ENCODE measurements at places on chromosomes 6 and 20.

GRCh38 chr6:169972101-169972651, 220.8 kb downstream of the ERMARD start:
- DNase-seq, result no peak

- no peak for DNase-seq
Observed at GRCh38 chr6:168032005-168032760, 34.7 kb downstream of the KIF25 start.

DNA sequence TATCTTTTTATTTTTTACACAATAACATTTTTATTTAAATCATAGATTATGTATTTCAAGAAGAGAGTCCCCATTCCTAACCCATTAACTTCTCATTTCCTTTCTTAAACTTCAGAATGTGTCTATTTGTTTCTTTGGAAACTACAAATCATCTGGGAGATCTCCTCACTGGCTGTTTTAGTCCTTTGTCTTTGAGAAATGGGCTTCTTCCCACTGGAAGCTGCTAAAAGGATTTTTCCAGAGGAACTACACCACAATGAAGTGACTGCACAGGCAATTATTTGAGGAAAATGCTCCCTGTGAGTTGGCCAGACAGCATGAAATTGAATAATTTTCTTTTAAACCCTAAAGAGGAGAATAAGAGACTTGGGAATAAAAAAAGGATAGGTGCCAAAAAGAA, 119.1 kb downstream of the TENT5A start:
- DNase-seq, result no peak

DNA sequence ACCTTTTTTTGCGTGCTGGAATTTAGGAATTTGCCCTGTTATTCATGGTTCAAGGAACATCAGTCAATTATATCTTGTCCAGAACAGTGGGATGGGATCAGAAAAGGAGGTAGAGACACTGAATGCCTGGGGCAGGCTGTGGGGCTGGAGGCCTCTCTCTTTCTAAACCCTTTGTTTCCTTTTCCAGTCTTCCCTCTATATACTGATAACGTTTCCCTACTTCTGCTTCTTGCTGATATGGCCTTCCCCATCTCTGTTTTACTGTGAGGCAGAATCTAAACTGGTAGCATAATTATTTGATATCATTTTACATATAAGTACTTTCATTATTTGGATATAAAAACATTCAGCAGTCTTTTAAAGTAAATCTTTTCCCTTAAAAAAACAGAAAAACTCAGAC, 67.5 kb downstream of the DNAH8 start:
- no peak for DNase-seq

DNA sequence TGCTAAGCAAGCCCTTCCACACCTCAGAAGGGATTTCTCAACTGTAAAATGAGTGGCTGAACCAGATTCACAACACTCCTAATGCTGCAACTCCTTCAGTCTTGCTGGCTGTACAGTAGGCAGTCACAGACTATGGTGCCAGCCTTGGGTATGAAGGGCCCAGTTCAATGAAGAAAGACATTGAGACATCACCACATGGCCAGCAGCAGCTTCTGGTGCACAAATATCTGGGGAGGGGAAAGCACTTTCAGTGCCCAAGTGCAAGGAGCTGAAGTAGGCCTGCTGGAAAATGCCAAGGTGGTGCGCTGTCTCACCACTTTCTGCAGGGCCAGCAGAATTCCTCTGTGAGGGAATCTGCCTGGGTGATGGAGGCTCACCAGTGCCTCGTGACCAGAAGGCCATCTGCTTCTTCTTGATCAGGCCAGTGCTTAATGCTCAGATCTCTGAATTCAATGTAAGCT, 1.8 kb downstream of the PLA2G7 start:
- DNase-seq, result no peak

DNA sequence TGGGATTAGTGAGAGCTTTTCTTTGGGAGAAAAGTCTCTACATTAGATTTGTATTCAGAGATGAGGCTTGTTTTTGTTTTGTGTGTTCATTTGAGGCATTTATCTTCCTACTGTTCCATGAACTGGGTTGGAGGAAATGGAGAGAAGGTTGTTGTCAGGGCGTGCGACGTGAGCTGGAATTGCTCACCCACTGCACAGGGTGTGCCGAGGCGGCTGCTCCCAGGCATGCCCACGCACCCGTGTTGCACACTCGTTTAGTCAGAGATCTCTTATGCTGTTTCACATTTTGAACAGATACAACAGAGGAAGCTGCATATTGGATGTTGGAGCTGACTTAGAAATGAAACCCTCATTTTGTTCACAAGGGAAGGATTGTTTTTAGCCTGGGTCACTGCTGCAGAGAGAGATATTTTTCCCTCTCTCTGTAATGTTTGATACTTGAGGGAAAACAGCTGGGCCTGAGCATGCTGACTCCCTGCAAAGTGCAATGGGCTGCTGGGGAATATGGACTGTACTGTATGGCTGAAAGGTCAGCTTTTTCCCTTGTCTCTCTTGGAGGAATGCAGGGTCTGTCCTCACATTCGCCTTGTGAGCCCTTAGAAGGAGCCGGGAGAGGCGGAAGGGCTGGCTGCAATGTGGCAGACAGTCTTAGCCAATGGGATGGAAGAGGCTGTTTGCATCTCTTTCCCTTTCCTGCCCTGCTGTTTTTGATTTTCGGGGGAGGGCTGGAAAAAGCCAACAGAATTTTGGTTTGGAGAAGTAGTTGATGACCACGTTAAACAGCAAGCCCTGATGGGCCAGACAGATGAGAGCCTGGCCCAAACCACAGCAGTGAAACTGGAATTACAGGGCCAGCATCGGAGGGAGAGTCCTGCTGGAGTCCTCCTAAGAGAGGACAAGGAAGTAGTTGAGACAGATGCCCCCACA, 170.8 kb downstream of the SASH1 start:
- no peak for DNase-seq

DNA sequence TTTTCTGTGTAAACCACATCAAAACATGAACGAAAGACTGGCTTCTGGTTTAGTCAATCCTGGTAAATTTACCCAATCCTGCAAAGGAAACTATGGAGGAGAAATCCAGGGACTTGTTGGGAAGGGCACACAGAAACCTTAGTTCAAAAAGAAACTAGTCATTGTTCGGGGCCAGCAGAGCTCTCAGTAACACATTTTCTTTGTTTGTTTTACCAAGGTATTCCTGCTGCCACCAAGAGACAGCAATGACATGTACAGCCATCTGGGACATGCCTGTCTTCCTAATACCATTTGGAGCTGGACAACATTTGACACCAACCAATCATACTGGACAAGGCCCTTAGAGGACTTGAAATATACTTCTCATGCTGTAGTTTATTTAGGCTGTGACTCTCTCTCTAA, 8.3 kb downstream of the OARD1 start:
- no peak for DNase-seq

- no peak for DNase-seq
Observed at GRCh38 chr6:722608-723007, 29.7 kb upstream of the EXOC2 start.

DNA sequence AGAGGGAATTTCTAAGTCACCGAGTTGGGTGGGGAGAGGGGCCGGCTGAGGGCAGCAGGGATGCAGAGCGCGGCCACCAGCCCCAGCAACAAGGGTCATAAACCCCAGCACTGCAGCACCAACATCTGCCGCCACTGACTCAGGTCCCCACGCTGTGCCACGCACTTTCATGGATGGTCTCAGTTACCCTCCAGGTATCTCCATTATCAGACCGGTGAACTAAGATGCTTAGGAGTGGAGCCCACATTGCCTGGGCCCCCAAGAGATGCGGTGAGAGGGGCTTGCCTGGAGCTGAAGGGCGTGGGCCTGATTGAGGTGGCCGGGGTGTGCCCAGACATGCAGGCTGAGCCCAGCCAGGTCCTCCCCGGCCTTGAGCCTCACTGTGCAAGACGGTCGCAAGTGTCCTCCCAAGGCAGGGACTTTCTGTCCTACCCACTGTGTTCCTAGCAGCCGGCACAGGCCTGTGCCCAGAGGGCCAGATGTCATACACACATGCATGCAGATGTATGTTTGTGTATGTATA, 19.3 kb downstream of the RBM38 start:
- DNase-seq, result no peak

DNA sequence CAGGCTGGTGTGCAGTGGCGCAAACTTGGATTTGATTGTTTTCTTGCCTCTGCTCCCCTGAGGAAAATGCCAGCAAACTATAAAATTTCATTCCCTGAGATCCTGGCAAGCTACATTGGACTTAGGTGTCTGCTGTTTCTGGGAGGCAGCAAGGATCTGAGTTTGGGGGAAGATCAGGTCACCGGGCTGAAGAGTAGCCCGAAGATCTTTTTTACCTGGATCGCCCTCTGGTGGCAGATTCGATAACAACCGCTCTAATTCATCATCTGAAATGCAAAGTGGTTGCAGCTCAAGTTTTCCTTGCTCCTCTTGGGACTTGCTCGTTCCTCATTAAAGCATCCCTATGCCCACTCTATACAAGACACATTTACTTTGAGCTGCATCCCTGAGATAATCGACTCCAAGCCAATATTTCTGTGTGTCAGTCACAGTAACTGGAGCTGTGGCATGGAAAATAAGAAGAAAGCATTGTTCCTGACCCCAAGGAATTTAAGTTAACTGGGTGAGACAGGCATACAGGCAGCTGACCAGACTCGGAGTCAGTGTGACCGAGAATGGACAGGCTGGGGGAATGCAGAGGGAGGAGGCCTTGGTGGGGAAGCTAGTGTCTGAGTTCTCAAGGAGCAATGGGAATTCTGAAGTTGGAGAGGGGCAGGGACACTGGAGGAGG, 131.8 kb upstream of the PROKR2 start:
- peak; percentile 54 for DNase-seq

- DNase-seq, result no peak
Observed at GRCh38 chr6:21181866-21182265, 411.7 kb upstream of the SOX4 start.

GRCh38 chr6:25485821-25486534, 166.0 kb upstream of the SCGN start:
- DNase-seq, result peak; percentile 84

GRCh38 chr6:167030222-167031072, 31.2 kb downstream of the CEP43 start:
- no peak for DNase-seq

GRCh38 chr6:42877695-42878094, 1.7 kb upstream of the RPL7L1 start:
- DNase-seq, result no peak

- no peak for DNase-seq
Observed at GRCh38 chr6:150145427-150145826, 2.6 kb downstream of the PPP1R14C start.

GRCh38 chr6:18047406-18047805, 60.0 kb upstream of the KIF13A start:
- DNase-seq, result no peak
